Tibial artery (tissue), 4 donors: ENCODE measurements at places on chromosomes 5 and 9.

DNA sequence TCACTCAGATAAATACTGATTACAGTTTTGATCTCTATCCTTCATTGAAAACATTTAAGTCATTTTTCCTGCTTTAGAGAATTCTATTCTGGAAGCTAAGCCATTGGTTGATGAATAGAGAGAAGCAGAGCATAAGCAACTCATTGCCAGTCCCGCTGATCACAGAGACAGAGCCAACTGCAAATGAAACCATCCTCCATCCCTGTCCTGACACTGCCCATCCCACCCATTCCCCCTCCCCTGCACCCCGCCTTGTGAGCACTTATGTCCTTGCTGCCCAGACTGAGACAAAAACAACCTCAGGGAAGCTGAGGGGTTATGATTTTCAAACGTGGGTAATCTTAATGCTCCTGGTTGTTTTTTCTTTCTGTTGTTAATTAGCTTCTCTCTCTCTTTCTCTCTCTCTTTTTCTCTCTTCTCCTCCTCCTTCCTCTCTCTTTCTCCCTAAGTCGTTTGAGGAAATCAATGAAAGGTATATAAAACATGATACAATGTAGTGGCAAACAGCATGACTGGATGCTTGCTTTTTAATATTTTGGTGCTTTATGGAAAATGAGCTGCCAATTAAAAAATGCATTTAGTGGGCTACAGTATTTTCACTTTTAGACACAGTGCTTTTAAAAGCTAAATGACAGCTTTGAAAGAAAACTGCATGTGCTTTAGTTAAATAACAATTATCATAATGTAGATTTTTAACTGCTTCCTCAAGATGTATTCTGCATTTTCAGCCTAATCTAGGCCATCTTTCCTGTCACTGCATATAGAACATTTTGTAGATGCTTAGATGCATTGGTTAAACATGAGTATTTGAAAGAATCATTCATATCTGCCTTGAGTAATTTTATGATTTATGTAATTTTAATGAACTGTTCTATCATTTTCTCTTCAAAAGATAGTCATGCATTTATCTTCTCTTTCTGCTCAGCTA, 57.3 kb downstream of the CMYA5 start:
- no peak for DNase-seq

DNA sequence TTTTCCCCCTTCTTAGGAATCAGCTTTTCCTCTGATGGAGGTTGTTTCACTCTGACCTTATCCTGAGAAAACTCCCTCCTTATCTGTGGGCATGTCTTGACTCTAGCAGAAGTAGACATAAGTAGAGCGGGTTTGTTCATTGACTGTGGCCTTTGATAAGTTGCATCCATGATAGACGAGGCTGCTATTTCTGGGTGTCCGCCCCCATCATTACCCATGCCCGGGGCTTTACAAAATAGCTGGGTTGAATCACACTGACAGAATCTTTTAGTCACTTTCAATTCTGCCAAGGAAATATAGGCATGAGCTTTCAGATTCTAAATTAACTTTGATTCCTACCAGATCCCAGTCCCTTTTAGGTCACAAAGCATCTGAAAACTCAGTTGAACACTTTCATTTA, 223.8 kb downstream of the SEC61B start:
- no peak for DNase-seq

GRCh38 chr5:139492700-139493192, 10.2 kb upstream of the STING1 start:
- no peak for DNase-seq

DNA sequence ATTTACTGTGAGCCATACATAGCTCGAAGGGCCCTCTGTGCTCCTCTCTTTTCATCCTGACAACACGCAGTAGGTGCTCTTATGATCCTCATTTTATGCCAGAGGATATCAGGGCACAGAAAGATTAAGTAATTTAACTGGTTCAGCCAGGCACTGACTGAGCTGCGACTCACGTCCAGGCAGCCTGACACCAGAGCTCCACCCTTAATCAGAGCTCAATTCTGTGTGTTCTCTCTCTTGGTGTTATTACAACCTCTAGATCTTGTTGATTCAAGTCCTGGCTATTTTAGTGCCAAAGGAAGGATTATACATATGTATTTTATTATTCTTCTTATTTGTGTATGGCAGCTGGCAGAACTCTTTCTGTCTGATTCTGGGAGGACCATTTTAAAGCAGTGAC, 59.7 kb downstream of the OSMR start:
- DNase-seq = no peak

GRCh38 chr9:2495221-2496005, 126.2 kb upstream of the VLDLR start:
- no peak for DNase-seq

DNA sequence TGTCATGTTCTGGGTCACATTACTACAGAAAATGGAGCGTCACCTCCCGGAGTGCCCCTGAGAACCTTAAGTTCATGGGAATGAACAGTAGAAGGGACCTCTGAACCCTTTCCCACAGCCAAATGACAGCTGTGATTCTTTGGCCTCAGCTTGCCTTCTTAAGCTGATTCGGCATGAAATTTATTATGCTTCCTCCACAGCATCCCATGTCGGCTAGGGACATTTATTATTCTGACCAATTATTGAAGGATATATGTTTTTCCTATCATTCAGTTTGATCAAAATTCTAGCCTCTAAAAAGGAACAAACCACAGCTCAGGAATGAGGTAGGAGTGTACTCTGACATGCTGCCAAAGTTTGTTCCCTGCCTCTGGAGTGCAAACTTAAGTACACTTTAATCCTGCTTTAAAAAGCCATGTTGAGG, 440.6 kb downstream of the CETN3 start:
- DNase-seq = peak; percentile 25

DNA sequence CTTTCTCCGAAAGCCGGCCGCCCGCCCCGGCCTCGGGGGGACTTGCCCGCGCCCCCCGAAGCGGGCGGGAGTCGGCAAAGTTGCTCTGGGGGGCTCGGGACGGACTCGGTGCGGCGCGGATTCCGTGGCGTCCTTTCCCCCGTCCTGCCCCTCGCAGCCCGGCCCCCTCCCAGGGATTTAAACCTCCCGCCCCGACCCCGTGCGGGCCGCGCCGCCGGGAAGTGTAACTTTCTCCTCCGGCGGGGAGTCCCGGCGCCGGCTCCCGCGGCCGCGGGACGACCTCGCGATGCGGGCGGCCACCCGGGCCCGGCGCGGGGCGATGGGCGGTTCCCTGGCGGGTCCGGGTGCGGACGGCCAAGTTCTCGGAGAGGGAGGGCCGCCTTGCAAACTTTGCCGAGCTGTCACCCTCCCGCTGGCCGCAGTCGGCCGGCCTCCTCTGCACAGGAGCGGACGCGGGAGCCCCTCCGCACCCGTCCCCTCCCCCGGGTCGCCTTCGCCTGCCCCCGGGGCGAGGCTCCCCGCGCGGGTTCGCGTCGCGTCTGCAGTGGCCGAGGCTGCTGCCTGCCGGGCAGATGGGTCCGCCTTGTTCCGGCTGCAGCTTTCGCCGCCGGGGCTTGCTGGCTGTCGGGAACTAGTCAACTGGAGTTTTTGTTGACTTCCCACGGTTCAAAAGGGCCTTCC, 732 bp downstream of the PBX3 start:
- DNase-seq = peak; percentile 69

- no peak for DNase-seq
Measured at GRCh38 chr5:17378346-17378997, 119.6 kb upstream of the TAF11L2 start.

DNA sequence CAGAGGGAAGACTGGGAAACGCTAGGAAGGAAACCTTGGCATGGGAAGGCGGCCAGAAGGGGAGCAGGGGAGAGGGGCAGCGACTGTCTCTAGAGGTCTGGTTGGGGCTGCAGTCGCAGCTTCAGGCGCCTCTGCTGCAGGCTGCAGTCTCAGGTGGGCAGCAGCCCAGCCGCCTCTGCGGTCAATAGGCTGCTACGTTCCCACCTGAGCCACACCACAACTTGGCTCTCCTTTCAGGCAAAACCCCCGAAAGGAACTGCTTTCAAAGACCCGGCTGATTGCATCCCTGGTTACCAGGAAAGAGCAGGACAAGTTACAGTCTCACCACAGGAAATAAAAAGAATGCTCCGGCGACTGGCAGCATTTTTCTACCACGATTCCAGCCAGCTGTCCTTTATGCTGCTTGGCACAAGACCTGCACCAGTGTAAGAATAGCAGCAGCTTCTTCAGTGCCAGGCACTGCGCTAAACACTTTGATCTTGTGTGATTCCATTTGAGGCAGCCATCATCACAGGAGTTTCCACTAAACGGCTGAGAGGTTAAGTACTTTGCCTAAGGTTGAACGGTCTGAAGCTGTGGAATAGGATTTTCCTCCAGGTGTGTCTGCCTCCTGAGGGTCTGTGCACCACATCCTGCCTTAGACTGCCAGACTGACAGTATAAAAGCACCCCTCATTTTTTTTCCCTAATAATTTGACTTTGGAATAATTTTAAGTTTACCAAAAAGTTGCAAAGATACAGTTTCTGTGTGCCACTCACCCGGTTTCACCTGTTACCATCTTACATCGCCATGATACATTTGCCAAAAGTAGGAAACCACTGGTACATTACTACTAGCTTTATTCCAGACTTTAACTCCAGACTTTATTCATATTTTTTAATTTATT, 7.5 kb downstream of the RPS14 start:
- DNase-seq = no peak

DNA sequence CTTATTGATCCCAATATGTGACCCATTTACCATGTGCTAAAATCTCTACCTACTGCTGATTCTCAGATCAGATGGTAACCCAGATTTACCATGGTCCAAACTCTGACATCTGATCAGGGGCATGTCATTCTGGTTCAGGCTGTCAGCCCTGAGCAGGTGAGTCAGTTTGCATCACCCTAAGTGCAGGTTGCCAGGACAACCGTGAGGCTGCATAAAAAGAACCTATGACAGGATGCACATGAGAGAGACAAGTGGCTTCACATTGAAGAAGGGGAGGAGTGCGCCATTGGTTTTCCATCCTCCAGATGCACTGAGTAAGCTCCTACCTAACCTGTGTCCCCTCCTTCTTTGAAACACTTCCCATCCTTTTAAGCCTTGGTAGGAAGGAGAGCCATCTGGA, 801 bp upstream of the PRSS3 start:
- no peak for DNase-seq

DNA sequence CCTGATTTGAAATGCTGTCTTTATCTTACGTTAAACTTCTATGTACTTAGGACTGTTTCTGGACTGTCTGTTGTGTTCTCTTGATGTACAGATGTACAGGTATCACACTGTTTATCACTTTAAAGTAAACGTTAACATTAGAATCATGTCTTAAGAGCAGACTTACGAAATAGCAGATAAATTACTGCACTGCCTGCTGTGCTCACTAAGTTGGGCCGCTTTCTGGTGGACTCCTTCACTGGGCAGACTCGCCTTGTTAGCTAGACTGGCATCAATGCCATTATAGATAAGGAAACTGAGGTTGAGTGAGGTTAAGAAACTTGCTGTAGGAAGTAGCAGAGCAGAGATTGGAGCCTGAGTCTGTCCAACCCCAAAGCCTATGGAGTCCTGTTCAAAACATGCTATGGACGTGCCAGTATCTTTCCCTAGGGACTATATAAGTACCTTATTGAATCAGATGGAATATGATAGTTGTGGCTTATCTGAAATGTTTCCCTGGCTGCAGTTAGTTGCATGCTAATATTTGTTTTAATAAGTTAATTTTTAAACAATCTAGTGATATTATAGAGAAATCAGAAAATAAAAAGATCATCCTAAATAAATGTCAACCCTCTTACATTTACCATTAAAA, 16.9 kb downstream of the ZNF618 start:
- no peak for DNase-seq

DNA sequence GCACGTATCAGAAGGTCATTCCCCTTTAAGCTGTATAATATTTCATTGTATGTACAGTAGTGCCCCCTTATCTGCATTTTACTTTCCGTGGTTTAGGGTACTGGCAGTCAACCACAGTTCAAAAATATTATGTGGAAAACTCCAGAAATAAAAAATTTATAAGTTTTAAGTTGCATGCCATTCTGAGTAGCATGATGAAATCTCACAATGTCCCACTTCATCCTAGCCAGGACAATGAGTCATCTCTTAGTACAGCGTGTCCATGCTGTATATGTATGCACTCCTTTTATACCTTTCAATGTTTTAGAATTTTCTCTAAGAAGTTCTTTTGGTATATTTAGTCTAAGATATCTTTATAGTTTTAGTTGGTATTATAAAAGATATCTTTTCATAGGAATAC, 115.0 kb upstream of the HAND1 start:
- no peak for DNase-seq

GRCh38 chr5:21823588-21823987, 1029.6 kb downstream of the CDH12 start:
- DNase-seq = no peak

DNA sequence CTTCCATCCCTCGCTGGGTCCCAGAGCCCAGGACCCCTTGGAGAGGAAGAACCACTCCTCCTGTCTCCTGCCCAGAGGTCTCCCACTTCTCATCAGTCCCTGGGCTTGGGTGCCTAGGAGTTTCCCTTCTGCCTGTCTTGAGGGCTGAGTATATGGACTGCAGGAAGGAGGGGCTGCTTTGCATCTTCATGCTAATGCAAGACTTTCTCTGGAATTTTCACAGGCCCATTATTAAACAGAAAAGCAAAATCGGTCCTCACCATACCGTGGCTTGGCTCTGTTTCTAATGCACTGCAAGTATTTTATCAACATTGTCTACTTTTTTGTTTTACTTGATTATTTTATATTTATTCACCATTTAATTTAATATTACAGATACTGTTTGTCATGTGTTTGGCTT, 34.5 kb downstream of the TRIO start:
- no peak for DNase-seq

DNA sequence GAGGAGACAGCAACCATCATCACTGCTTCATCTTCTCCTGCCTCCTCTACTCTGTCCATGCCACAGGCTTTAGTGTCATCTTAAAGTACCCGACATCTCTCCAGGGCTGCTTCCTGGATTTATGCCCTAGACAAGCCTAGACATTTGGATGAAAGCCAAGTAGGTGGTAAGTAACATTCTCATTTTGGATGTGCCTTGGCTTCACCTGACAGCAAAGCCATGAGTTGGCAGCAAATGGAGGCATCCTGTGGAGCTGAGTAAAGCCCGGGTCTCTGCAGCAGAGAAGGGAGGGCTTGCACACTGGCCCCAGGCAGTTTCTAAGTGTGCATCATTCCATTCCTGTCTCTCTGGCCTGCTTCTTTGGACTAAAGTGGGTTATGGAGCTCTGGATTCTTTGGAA, 299.1 kb downstream of the DMAC1 start:
- DNase-seq = no peak
